ENCODE measurements at places on chromosomes 3 and 15. TPM values are rescaled to one million over a fixed set of nuclear protein-coding genes. Genes with fewer than 3 reads are reported as not detected.

DNA sequence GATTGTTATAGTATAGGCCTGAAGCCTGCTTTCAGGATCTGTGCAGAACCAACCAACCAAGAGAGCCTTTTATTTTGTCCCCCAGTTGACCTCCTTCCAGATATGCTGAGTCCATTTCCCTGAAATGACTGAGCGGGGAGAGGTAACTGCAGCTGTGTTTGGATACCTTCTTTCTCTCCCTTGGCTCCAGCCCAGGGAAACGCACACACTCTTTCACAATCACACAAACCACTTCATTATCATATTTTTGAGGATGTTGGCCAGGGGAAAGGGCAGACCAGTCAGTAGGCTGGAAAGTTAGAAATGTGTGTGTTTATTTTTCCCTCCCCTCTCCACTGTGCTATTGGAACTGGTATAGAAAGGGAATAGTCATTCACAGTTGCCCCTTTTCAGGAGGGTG, 417.7 kb upstream of the TBL1XR1 start:
- no peak overlapping the region for H3K4me3 ChIP-seq
- no peak for DNase-seq
- peaks cover 38% of the 10 kb centered on the region for H3K4me1 ChIP-seq
- no peak overlapping the region for H3K27ac ChIP-seq

GRCh38 chr15:43939070-43939469, 112.3 kb downstream of the WDR76 start:
- DNase-seq, result no peak
- no peaks in the 10 kb centered on the region for H3K36me3 ChIP-seq
- no peaks in the 10 kb centered on the region for H3K4me1 ChIP-seq
- no peak overlapping the region for H3K27ac ChIP-seq

The CYP11A1 gene
- total RNA-seq, result 0.80 TPM

The LRRC31 gene
- 6.5 TPM for total RNA-seq

- no peak overlapping the region for H3K4me3 ChIP-seq
- H3K36me3 ChIP-seq, result no peaks in the 10 kb centered on the region
- H3K27ac ChIP-seq, result peak overlapping the region; percentile 78
- no peaks in the 10 kb centered on the region for H3K27me3 ChIP-seq
Observed at GRCh38 chr3:73572368-73572767, 52.4 kb downstream of the PDZRN3 start.

GRCh38 chr3:37861620-37862041, at the start of gene CTDSPL:
Gene CTDSPL (plus strand): TSS chr3:37861880. CDS start chr3:37862200, 320 bp downstream.
- no peaks in the 10 kb centered on the region for H3K36me3 ChIP-seq
- H3K27me3 ChIP-seq, result no peaks in the 10 kb centered on the region
- H3K4me1 ChIP-seq, result peaks cover 23% of the 10 kb centered on the region
